DMS 273 treated with DMSO at 0.1 percent for 48 hours (cell line): ENCODE measurements at places on chromosomes 12 and 14.

- DNase-seq = no peak
Measured at GRCh38 chr14:89032086-89032649, 207.7 kb downstream of the TTC8 start.

GRCh38 chr12:25904442-25904841 is 54.0 kb upstream of the RASSF8 start:
- no peak for DNase-seq

GRCh38 chr14:61308198-61308597 is 13.2 kb upstream of the PRKCH start:
- no peak for DNase-seq

GRCh38 chr12:33614630-33615029 is 175.0 kb upstream of the SYT10 start:
- no peak for DNase-seq

DNA sequence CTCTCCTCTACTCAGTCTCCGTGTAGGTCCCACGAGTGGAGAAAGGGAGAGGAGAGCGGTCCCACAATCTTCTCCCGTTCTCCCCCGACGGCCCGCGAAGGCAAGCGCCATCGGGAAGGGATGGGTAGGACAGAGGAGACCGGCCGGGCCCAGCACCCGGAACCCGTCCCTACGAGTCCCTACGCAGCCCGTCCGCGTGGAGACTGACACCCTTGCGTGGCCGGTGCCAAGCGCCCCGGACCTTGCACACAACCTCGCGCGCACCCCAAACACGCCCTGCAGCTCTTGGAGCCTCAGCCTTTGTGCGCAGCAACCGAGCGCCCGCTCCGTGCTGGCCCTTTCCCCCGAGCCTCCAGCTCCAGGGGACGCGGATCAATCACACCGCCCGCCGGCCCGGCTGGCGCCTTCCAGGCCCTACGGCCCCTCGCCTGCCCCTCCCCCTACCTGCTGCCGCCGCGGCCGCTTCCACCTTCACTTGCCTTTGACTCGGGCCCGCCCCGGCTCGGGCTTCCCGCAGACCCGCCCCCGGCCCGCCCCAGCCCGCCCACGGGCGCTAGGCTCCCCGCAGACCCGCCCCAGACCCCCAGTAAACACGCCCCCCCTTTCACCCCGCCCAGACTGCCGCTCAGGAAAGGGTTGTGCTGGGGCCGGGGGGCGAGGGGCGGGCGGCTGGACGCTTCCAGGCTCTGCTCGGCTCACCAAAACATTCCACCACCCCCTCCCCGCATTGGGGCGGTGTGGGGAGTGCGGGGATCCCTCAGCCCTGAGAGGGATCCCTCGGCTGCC is at the start of gene NDRG2:
Gene NDRG2, minus strand, starts transcription at position 477 of the 786 bp plus-strand sequence. CDS start 1,746 bp downstream, outside the sequence.
- no peak for DNase-seq

DNA sequence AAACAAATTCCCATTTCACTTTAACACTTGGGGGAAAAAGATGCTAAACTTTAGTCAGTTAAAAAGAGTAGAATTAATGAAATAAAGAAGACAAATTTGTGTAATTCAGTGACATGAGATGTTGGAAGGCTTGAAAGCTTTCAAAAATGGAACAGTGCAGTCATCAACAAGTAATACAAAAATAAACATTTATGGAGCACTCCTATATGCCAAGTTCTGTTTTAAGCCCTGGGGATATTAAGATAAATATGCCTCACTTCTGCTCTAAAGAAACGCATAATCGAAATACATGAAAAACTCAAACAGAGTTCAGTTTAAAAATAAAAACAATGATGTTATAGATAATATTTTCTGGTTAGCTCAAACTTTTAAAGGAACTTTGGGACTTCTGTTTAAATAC is 93.0 kb downstream of the KCNH5 start:
- no peak for DNase-seq

DNA sequence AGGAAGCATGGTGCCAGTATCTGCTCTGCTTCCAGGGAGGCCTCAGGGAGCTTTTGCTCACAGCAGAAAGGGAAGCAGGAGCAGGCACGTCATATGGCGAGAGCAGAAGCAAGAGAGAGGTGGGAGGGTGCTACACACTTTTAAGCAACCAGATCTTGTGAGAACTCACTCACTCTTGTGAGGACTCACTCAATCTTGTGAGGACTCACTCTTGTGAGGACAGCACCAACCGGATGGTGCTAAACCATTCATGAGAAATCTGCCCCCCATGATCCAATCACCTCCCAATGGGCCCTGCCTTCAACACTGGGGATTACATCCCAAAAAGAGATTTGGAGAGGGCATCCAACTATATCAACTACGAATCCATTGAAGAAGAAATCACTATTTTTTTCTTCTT is 34.3 kb upstream of the LMNTD1 start:
- no peak for DNase-seq

GRCh38 chr14:51443195-51444018 is 203.4 kb downstream of the TMX1 start:
- DNase-seq = no peak

- DNase-seq = no peak
Measured at GRCh38 chr14:95440496-95440895, 76.0 kb downstream of the SYNE3 start.

GRCh38 chr12:116818341-116818856 is 62.8 kb downstream of the HRK start:
- DNase-seq = no peak

GRCh38 chr14:94269156-94269555 is 23.9 kb downstream of the SERPINA10 start:
- DNase-seq = no peak

DNA sequence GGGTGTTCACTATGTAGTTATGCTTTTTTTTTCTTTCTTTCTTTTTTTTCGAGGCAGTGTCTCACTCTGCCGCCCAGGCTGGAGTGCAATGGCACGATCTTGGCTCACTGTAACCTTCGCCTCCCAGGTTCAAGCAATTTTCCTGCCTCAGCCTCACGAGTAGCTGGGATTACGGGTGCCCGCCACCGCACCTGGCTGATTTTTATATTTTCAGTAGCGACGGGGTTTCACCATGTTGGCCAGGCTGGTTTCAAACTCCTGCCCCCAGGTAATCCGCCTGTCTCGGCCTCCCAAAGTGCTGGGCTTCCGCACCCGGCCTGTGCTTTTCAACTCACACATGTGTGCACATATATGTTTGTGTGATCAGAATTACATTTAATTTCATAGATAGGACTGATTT is 38.9 kb upstream of the AMN start:
- no peak for DNase-seq

DNA sequence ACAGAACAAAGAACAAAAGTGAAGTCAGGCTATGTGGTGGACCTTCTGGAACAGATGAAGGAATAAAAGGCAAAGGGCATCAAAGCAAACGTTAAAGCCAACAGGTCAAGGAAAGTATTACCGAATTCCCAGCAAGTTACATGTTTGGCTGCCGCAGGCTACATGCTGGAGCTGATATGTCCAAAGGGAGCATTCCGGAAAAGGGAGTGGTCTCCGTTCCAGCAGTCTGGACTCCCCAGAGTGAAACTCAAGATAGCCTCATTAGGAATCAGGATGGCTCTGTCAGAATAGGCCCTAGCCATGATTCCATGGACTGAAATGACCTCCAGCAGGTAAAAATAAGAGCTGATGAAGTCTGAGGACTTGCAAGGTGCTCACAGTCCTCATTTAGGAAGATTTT is 379.8 kb upstream of the PRICKLE1 start:
- no peak for DNase-seq
